GM12864 (cell line): ENCODE measurements at places on chromosomes 2 and 18.

DNA sequence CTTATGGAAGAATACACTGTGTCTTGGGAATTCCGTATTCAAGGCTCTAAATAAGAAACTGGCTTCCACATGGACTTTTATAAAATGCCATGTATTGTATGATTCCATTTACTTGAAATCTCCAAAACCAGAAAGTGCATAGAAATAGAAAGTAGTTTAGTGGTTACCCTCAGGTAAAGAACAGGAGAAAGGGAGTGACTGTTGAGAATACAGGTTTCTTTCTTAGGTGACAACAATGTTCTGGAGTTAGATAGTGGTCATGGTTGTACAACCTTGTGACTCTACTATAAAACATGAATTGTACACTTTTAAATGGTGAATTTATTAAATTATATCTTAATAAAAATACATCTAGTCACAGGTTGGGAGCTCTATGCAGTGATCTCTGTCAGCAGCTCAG, 481.8 kb downstream of the SPAG16 start:
- no peak for DNase-seq

- no peak for DNase-seq
Measured at GRCh38 chr2:135893374-135893794, 17.1 kb upstream of the MCM6 start.

DNA sequence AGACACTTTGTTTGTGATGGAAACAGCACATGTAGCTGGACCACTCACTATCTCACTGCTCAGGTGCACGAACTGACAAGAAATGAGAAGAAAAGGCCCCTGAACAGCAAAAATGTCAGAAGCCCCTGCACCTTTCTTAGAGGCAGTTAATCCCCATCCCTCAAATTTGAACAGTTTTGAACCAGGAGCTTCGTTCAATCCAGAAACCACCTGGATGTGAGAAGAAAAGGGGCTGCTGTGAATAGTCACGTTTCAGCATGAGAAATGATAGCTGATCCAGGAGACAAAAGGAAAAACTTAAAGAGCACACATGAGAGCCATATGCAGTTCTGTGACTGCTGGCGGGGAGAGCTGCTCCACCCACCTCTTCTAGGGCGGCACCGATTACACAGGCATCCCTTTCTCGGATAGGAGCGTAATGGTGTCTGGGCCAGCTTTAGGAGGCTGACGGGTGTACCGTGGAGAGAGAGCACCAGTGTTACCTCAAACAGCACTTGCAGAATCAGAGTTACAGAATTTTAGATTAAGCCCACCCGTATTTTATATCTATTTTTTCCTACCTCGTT, 117.0 kb upstream of the EML6 start:
- no peak for DNase-seq

DNA sequence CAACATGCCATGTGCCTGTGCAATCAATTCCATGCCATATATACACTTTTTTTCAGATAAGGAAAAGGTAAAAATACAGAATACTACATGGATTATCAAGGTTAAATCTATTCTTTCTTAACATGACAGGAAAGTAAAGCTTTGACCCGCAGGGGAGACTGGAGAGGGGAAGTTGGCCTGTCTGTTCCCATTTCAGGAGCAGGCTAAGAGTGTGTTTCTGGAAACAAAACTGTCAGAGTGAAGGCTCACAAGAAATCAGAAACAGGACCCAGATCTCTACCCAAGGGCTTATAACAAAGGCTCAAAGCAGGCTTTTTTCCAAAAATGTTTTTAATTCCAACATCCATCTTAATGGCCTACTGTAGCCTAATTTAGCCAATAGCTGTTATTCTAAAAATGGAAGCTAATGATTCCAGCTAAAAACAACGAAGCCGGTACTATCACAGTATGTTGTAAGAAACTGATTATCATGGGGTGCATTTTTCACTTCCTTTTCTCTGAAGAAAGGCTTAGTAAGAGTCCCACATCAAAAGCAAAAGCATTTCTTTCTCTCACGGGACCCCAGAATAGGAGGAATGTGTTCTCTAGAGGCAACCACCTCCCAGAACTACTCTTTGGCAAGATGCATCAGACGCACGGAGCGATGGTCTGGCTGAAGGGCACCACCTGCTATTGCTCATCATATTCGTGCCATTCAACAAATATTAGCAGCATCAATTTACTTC, 41.4 kb downstream of the FECH start:
- DNase-seq, result no peak

DNA sequence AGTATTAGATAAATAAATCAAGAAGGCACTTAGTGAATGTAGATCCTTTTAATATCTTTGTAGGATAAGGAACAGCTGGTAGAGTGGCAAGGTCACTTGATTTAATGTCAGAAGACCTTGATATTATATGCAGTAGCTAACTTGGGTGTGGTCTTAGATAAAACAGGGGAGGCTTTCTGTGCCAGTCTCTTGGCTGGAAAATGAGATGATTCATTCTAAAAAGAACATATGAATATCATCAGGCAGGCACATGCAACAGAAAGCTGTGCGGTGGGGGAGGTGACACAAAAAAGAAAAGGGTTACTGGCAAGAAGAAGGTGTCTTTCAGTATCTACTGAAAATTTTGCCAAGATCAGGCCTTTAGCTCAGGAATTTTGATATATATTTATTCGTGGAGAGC, 931.7 kb upstream of the CELF4 start:
- no peak for DNase-seq

GRCh38 chr2:98729652-98730051, 1.3 kb downstream of the MGAT4A start:
- DNase-seq, result no peak
